ENCODE measurements at places on chromosomes 1 and 21.

DNA sequence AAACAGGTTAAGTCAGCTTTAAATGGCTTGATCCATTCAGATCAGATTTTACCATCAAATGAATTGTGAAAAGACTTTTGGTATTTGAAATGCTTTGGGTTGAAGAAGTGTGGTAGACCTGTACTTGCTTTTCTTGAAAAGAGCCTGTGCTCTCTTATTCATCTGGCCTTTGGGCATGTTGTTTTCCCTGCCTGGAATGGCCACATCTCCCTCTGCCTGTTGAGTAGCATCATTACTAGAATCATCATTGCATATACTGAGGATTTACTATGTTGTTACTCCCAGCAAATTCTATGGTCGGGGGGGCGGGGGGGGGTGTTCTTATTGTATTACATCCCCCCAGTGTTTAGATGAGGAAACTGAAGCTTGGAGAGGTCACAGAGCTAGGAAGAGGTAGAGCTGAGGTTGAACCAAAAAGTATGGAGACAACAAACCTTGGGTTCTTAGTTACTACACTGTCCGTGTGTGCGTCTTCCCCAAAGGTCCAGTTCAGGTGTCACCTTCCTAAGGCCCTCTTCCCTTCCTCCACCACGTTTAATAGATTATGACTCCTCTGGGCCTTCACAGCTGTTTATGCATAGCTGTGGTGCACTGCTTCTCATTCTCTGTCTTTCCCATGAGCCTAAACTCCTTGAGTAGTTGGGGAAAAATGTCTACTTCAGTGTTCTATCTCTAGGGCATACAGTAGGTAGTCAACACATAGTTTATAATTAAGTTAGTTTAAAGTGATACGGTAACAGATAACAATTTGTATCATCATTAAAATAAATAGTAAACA is 246.4 kb upstream of the HOOK1 start:
- no peak for DNase-seq

- DNase-seq: no peak
These were observed 2.0 kb downstream of the EDEM3 start for GRCh38 chr1:184752656-184753055.

GRCh38 chr1:226700861-226701260 is 38.2 kb downstream of the ITPKB start:
- no peak for DNase-seq

- no peak for DNase-seq
These were observed 119.7 kb downstream of the ZNF281 start for GRCh38 chr1:200290010-200290685.

DNA sequence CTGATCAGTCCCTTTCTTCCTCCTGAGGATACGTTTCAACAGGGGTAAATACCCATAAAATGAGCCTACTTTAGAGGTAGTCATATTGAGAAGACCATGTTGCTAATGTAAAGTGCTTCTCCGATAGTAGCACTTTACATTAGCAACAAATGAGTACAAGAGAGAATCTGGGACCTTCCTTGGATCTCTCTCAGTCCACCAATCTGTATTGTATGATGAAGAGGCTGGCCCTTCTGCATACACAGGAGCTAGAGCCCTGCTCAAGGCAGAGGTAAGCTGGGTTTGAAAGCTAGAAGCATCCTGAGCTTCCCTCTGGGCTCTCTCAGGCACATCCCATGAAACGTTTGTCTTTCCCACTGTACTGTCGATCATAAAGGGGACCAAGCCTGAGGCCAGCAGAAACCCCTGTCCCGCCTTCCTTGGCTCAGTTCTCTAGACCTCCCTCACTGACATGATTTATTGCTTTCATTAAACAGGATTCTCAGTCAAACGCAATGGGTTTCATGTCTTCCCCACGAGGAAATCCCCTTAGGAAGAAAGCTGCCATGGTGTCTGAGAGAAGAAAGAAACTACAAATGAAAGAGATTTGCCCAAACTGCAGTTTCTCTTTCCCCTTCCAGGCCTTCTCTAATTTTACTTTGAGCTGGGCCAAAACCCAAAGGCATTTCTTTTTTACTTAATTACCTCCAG is 62.8 kb upstream of the BCAR3 start:
- DNase-seq: no peak

DNA sequence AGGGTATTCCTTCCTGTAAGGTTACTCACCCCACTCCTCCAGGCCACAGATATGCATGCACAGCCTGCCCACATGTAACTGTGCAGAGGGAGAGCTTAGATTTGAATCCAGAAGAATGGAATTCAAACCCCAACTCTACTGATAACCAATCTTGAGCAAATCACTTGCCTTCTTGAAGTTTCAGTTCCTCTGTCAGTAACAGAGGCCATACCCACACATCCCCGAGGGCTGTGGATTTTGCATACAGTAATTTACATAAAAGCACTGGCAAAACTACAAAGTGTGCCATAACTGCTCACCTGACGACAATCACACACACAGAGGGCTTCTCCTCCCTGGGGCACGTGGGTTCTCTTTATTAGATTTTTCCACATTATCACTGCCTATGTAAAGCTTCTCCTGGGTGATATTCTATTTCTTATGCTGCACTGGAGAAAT is 18.6 kb downstream of the CD247 start:
- no peak for DNase-seq

GRCh38 chr1:246291127-246291526 is 216.0 kb downstream of the SMYD3 start:
- no peak for DNase-seq

DNA sequence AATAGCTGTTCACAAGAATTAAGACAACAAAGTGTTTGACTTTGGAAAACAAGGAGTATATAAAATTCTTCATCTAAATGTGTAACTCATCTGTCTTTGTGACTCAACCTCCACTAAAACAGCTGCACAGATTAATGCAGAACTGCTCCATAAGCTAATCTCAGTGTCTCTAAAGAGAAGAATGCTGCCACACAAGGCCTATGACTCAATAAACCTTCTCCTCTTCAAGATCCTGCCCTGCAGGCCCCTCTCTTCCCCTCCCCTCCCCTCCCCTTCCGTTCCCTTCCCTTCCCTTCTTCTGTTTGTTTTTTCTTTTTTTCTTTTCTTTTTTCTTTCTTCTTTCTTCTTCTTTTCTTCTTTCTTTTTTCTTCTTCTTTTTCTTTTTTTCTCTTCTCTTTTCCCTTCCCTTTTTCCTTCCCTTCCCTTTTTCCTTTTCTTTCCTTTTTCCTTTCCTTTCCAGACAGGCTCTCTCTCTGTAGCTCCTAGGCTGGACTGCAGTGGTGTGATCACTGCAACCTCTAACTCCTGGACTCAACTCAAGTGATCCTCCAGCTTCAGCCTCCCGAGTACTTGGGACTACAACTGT is 1052.8 kb downstream of the BRINP3 start:
- DNase-seq: no peak

- DNase-seq: no peak
These were observed 2.6 kb downstream of the RERE start for GRCh38 chr1:8814865-8815264.

GRCh38 chr1:187630653-187631380 is 802.1 kb downstream of the PLA2G4A start:
- DNase-seq: no peak

GRCh38 chr21:22154579-22155274 is 1156.5 kb downstream of the NCAM2 start:
- no peak for DNase-seq

DNA sequence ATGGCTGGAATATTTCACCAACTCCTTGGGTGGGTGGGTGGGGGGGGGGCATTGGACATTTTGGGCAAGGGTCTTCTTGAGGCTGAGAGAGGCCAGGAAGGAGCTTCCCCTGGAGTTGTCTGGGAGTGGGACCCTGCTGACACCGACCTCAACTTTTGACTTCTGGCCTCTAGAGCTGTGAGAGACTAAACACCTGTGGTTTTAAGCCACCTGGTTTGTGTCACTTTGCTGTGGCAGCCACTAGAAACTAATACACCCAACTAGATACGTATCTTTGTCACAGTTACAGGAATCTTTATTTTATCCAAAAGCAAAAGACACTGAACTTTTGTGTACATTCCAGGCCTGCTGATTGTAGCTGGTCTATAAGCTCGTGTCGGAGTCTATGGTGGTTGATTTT is 9.9 kb upstream of the RIPK4 start:
- DNase-seq: no peak

DNA sequence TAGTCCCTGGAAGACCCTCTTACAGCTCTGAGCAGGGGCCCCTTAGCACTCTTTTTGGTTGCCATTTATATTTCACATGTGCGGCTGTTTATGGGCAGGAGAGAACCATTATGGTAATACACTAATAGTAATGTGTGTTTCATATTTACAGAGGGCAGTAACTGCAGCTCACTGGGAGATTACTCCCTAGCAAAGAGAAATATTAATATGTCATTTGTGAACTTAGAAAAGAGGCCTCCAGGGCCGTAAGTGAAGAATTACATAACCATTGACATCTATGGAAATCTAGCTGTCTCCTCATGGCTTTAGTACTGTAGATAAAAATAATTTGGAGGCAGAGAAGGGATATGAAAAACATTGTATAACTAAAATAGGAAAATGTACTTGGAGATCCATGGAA is 23.4 kb upstream of the RGS16 start:
- DNase-seq: no peak

- peak; percentile 35 for DNase-seq
These were observed 43.4 kb upstream of the MRPS6 start for GRCh38 chr21:34029743-34030528.

- DNase-seq: no peak
These were observed 17.2 kb downstream of the DNAJC16 start for GRCh38 chr1:15543589-15544568.

- DNase-seq: no peak
These were observed 350.1 kb downstream of the DPYD start for GRCh38 chr1:97570691-97571090.

- no peak for DNase-seq
These were observed 172.5 kb downstream of the ST6GALNAC5 start for GRCh38 chr1:77039739-77040138.

DNA sequence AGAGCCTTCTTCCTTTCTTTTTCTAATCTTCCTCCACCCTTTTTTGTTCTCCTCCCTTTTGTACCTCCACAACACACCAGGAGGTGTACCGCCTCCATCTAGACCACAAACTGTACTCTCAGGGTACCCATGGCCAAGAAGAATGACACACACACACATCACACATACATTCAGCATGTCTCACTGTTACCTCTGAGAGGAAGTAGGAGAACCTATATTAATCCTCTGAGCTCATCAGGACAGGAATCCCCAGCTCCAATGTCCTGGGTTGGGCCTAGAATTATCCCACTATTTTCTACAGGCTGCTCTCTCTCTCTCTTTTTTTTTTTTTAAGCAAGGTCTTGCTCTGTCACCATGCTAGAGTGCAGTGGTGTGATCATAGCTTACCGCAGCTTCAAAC is 36.7 kb downstream of the ATP2B4 start:
- no peak for DNase-seq

- DNase-seq: no peak
These were observed 69.5 kb downstream of the PLD5 start for GRCh38 chr1:242455052-242455361.

- no peak for DNase-seq
These were observed 195.0 kb upstream of the NRIP1 start for GRCh38 chr21:15259824-15260223.

DNA sequence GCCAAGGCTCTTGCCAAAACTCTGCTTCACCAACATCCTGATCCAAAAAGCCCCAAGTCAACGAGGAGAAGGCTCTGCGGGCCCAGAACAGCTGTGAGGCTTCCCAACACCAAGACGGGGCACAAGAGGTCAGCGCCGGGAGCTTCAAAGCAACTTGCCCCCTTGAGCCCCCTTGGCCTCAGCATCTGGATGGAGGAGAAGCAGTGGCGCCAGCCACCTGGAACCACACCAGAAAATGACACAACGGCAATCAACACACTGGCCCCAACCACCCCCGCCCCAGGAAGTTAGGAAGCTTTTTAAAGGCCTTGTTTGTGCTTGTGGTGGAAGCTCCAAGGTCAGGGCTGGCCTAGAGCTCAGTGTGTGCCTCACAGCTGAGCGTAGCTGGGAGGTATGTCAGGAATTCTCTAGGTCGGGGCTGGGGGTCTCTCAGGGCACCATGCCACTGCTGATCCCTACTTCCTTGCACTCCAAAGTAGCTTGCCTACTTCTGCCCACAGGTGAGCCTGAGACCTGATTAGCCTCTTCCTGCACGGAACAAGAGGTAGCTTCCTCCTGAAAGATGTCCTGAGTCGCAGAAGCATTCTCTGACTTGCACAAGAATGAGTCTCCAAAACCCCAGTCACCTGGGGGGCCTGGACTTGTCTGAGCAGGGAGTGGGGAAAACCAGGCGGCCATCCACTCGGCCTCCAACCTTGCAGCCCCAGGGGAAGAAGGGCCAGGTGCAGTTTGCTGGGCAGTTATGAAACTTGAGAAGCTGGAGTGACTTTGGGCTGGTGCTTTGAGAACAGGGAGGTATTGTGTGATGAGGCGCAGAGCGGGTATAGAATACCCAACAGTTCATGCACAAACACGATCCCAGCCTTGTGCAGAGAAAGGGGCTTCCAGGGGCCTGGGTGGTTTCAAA is 9.7 kb upstream of the SRP9 start:
- no peak for DNase-seq

DNA sequence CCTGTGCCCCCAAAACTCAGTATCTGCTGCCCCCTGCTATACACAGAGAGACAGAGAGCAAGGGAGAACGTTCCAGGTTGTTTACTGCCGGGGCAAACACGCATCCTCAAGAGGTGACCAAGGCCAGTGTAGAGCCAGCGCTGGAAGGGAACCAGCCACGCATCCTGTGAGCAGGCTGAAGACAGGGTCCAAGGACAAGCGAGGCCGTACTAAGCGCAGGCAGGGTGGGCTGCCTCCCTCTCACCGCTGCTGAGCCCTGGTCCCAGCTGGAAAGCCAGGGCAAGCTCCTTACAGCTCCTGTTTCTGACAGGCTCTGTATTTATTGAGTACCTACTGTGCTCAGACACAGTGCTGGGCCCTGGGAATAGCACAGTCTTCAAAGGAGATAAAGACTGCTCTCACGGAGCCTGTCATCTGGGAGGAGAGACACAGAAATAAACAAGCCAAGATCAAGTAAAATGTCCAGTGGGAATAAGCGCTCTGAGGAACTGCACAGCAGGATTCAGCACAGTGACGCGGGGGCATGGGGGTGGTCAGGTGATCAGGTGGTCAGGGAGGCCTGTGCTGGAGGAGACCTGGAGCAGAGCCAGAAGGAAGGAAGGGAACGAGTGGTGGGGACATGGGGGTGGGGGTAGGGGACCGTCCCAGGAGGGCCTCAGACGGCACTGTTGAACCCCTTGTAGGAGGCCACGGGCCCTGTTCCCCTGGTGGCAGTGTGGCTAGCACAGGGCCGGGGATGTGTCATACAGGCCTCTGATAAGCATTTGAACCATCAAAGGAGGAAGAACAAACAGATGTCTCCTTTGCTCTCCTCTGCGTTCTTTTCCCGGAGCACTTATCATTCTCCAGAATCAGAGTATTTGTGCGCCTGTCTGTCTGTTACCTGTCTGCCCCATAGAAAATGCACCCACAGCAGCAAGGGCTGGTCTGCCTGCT is 37.8 kb upstream of the EFHD2 start:
- DNase-seq: no peak

- DNase-seq: no peak
These were observed 18.3 kb upstream of the CAPN8 start for GRCh38 chr1:223683586-223684487.

GRCh38 chr1:54774820-54775498 is 10.6 kb upstream of the PARS2 start:
- no peak for DNase-seq

GRCh38 chr1:8651236-8651890 is 166.1 kb downstream of the RERE start:
- no peak for DNase-seq

All from activated T-helper 2 cell treated with anti-CD3 and anti-CD28 coated beads, Interferon-gamma antibody, Interleukin-2, Interleukin-4, amounts not matched to agents 10 μg/mL and 5 μg/mL and 100 μg/mL, durations not matched to agents 14 hours and 24 hours and 36 hours (primary cell).